ENCODE measurements at places on chromosomes 16 and 17.

GRCh38 chr16:89139907-89140361 is 31.6 kb upstream of the CDH15 start:
- no peak for DNase-seq

DNA sequence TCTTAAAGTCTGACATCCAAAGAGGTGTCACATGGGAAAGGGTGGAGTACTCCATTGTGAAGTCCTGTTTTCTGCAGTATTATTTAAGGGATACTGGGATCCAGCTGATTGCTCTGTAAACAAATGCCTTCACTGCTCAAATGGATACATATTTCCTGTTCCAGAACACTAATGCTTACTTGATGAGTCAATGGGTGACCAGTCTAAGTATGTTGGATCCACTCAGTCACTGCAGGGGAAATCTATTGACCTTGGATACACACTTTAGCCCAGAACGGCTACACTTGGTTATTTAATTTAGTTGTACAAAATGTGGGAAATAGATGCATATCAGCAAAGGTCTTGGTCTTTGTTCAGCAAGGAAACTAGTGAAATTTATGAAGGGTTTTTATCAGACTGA is 261.4 kb downstream of the MAP2K4 start:
- DNase-seq: no peak

DNA sequence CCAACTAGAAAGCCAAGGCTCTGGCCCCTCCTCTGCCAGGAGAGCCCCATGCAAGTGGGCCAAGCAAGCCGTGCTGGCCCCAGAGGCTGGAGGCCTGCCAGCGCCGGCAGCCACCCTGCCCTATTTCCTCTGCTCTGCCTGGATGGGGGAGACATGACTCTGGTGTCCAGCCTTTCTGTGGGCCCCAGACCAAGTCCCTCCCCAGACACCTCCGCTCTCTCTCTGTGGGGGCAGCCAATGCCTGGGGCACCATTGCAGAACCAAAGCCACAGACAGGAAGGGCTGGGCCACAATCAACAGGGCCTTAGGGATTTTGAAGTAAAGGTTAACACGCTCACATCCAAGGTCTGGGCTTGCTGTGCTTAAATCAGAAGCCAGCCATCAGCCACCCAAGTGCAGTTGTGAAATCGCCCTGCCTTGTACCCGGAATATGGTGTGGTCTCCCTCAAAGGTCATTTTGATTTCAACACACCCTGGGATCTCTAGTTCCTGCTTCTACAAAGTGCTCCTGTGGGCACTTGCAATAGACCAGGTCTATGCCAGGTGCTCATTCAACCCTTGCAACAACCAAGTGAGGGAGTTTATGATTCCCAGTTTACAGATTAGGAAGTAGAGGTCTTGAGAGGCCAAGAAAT is 63.5 kb upstream of the TEX2 start:
- no peak for DNase-seq

GRCh38 chr16:85275533-85276249 is 163.4 kb upstream of the CIBAR2 start:
- DNase-seq: peak; percentile 81

DNA sequence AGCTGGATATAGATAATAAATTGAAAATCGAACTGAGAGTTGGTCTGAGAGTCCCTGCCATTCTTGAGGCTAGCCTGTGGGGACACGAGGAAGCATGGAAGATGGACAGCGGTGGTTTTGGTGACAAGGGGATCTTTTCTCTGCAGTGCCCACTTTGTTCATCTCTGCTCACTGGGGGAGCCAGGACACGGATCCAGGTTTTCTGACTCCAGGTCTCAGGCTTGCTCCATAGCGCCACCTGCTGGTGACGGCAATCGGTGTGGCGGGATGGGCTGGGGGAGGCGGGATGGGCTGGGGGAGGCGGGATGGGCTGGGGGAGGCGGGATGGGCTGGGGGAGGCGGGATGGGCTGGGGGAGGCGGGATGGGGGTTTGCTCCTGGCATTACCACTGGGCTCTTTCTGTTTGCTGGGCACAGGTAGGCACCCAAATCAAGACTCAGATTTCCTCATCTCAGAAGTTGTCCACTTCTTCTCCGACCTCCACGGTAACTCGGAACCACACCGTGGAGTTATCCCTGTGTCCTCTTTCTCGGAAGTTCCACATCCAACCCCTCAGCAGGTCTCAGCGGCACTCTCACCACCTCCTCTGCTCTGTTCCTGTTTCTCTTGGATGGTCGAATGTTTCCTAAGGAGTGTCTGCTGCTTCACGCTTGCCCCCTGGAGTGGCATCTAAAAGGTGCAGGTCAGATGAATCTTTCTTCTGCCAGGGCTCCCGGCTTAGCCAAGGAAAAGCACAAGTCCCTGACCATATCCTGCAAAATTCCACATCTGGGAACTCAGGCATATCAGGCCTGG is 142.4 kb downstream of the CYLD start:
- DNase-seq: peak; percentile 58

GRCh38 chr17:44331249-44331760 is 6.7 kb upstream of the SLC25A39 start:
- peak; percentile 80 for DNase-seq

GRCh38 chr17:62652251-62653001 is 25.0 kb downstream of the MRC2 start:
- peak; percentile 37 for DNase-seq

- peak; percentile 82 for DNase-seq
Observed at GRCh38 chr17:4949321-4950074, 1.2 kb upstream of the PFN1 start.

DNA sequence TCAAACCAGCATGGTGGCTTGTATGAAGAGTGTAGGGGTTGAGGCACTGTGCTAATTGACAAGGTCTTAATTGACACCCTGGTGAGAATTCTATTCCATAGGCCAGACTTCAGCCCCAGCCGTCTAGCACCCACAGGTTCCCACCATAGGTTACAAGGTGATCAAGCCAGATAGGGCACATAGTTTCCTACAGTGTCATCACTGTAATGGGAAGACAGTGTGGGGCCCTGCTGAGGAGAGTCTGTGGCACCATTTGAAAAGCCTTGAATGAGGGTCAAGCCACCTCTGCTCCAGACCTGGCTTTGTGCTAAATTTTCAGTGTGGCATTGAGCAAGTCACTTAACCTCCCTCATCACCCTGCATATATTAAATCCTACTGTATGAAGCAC is 36.2 kb downstream of the YPEL2 start:
- DNase-seq: no peak

All from activated CD4-positive, alpha-beta T cell treated with anti-CD3 and anti-CD28 coated beads for 48 hours (primary cell).